ENCODE measurements at places on chromosomes 4 and X. TPM values are rescaled to one million over a fixed set of nuclear protein-coding genes. Genes with fewer than 3 reads are reported as not detected.

DNA sequence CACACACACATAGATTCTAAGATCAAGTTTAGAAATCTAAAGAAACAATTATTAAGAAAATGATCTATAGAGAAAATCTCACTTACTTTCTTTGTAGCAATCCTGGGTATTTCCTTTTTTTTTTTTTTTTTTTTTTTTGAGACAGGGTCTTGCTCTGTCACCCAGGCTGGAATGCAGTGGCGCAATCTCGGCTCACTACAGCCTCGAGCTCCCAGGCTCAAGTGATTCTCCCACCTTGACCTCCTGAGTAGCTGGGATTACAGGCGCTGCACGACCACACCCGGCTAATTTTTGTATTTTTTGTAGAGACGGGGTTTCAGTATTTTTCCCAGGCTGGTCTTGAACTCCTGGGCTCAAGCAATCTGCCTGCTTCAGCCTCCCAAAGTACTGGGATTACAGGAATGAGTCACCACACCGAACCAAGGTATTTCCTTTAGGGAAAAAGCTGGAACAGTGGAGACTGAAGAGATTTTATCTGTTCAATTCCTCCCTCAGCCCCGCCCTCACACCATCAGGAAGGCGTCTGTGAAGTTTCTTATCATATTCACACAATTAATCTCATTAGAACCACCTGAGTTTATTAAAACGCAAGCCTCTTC is at the start of gene TRIML2:
TSS of gene TRIML2 (minus strand) at position 447 of the 599 bp plus-strand sequence. CDS start 4,235 bp downstream, outside the sequence.
- no peak for DNase-seq

Gene KCNE5
- 0.32 TPM for polyA plus RNA-seq

DNA sequence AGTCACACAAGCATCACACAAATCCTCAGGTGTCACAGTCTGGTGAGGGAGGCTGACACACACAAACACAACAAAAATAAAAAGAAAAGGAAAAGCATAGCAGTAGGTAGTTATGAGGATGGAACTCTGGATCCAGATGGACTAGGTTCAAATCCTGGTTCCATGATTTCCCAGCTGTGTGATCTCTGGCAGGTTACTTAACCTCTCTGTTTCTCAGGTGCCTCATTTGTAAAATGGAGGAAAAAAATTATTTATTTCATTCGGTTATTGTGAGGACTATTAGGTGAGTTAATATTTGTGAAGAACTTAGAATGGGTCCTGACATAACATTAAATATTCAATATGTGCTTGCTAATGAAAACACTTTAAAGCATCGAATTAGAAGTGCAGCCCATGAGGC is 19.8 kb downstream of the GAGE1 start:
- DNase-seq, result no peak

Gene STOX2
- 0.27 TPM for polyA plus RNA-seq

DNA sequence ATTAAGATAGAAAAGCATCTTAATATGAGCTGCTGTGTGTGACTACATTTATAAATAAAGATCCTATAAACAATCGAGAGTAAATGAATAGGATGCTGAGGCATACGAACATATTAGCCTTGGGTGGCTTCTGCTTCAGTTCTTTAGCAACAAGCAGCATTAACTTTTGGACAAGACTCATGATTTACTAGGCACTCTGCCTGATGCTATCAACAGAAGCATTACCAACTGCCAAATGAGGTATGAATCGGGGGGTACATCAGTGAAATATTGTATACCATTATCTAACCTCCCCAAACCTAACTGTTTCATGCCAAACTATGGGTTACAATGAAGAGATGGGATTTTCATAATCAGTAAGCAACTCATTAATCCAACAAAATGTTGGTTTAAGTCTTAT is 113.1 kb downstream of the RAB28 start:
- DNase-seq, result no peak

Measured in BJ (cell line).